ENCODE measurements at places on chromosomes 3 and 15.
A peak's percentile ranks its signal among the peaks of the same experiment; 100 is the strongest.

DNA sequence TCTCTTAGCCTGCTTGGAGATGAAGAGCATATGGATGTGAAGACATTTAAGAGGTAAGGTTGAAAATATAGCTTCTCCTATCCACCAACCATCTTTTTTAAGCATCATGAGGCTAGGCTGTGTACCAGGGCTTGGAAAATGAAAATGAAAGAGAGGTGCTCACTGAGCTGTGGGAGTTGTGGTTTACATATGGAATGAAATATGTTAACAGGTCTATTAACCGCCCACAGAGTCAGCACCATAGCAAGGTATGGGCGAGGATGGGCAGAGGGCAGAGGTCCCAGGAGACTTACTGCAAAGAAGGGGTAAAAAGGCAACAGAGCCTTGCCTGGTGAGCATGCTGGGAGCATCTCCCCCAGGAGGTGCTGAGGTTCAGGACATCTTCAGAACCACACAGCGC, 273.1 kb downstream of the GABRG3 start:
- DNase-seq, result no peak

DNA sequence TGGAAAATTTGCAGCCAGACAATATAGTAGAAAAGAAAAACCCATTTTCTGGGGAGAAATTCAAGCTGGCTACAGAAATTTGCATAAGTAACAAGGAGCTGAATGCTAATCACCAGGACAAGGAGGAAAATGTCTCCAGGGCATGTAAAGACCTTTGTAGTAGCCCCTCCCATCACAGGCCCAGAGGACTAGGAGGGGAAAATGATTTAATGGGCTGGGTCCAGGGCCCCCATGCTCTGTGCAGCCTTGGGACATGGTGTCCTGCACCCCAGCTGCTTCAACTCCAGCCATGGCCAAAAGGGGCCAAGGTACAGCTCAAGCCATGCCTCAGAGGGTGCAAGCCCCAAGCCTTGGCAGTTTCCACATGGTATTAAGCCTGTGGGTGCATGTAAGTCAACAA, 197.6 kb upstream of the POU1F1 start:
- DNase-seq, result no peak

DNA sequence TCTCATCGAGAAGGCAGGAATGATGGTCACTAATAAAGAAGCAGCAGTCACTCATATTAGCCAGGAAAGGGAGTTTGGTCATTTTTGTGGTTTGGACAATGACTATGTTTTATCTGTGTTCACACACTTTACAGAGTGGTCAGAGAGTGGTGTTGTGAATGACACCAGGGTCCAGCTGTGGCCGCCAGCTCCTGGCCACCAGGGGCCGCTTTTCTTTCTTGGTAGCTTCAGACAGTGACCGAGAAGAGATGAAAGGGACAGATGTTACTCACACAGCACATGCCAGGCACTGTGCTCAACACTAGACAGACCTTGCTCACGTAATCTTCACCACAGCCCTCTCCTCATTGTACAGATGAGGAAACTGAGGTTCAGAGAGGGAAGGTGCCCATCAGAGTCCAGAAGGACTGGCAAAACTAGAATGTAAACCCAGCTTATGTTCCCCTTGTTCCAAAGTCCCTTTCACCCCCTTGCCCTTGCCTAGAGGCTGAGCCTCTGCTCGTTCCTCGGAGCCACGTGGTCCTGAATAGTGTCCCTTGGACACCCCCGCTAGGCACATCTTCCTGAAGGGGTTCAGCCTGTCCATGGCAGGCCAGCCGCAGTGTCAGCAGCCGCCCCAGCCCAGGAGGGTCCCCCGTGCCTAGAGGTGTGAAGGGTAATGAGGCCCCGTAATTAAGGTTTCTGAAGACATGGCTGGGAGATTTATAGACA, 55.6 kb downstream of the CYP11A1 start:
- DNase-seq, result peak; percentile 68

DNA sequence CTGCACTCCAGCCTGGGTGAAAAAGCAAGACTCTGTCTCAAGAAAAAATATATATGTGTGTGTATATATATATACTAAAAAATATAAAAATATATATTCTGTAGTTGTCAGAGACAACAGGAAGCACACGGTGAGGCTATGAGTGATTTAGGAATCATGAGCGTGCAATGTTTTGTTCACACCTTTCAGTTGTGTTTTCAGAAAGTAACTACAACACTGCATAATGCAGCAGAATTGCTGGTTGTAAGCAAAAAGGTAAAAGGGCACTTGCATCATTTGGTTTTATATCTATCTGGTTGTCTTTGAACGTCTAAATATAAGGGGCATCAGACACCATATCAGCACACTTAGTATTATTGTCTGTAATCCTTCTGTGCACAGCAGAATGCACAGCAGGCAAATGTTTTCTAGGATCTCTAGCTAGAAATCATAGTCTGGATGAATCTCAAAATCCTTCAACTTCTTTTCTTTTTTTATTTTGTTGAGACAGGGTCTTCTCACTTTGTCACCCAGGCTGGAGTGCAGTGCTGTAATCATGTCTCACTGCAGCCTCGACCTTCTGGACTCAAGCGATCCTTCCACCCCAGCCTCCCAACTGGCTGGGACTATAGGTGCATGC, 44.8 kb downstream of the CCR3 start:
- no peak for DNase-seq

DNA sequence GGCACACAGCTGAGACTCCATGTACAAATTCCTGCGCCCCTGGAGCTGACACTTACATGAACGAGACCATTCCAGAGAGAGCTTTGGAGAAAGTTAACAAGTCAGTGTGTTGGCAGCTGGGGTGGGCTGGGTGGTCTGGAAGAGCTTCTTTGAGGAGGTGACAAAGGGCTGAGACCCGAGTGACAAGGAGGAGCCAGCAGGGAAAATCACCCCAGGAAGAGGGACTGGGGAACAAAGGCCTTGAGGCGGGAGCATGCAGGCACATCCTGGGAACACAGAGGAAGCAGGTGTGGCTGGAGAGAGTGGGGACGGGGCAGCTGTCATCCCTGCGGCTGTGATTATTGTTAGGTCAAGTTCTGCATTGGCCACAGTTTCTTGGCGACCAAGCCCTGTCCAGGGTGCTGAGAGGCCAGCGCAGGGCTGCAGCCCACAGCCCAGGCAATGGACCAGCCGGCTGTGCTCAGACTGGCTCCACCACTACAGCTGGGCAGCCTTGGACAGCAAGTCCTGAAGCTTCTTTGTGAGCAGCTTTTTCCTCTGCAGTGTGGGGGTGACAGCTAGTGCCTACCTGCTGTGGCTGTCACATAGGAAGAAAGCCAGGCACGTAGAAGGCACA, 34.2 kb upstream of the PRR23E start:
- peak; percentile 80 for DNase-seq

DNA sequence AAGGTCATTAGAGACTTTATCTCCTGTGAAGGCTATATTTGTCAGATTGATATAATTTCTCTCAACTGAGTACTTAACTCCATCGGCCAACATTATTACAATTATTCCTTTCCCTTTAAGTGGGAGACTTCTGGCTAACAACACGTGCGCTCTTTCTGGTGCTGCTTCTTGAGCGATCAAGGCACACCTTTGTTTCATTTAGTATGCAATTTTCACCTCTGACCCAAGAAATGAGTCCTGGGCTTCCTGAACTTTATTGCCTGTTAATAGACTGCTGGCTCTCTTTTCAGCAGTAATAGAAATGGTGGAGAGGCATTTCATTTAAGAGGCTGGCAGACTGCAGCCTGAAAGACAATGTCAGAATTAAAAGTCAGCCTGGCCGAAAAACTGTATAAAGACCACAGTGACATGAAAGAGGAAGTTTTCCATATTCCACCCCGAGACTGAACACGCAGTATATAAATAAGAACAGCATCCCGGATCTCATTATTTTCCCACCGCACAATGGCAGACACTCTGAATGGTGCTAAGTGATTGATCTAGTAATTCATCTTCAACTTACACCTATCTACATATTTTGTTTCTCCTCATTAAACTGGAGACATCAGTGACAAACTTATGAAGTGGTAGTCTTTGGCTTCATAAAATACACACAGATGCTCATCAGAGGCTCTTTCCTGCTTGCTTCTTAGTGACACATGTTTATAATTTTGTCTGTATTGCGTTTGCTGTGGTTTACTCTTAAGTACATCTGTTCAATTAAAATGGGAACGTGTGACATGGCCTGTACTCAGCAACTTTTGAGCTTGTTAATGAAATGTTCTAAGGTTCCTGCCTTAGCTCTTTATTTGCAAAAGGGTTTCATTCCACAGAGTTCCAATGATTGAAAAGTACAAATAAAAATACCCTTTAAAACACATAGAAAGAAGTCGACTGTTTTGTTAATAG, 299.9 kb downstream of the MECOM start:
- DNase-seq, result no peak

DNA sequence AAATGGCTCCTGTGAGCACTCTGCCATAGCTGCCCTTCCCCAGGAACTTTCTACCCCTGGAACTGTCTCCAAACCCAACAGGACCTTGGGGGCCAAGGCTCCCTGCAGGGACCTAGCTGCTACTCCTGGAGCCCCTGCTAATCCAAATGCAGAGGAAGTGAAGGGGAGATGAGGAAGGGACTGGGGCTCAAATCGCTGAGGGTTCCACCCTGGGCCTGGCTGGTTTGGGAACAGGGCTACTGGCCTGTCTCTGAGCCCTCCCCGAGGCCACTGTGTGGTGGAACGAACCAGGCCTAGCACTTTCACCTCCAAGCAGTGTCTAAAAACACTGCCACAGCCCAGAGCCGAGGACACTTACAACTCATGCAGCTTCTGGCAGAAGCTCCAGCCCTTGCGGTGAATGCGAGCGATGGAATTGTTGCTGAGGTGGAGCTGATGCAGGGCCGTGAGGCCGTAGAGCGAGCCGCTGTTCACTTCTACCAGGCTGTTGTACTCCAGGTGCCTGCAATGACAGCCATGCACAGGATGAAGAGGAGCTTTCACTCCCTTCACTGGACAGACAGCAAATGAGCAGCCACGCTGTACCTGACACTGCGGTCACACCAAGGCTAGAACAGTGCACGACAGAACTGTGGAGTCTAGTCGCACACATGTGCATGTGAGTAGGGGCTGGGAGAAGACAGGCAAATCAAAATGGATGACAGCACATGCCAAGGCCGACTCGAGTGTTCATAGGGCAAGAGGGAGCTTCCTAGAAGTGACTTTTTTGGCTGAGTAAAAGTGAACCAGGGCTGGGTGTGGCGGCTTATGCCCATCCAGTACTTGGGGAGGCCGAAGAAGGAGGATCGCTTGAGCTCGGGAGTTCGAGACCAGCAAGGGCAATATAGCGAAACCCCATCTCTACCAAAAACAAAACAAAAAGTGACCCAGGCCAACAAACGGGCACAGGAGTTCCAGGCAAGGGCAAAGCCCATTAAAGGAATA, 90.8 kb downstream of the LRIG1 start:
- no peak for DNase-seq

GRCh38 chr3:40294434-40294833, 15.1 kb upstream of the EIF1B start:
- no peak for DNase-seq

GRCh38 chr3:50357481-50357880, 1.8 kb downstream of the TMEM115 start:
- DNase-seq, result no peak

DNA sequence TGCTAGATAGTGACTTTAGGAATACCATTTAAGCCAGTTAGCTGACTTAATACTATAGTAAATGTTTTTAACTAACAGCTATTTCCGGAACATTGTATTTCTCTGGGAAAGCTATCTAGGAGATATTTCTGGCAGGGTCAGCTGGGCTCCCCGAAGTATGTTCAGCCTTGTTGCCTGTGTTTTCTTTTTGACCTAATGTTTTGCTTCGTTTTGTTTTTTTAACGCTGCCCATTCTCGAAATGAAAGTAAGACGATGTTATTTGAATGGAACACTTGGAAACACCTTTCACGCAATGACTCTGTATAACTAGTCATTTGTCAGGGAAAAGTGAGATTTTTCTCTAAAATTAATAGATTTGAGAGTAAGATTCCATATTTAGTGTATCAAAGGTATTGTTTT, 702.9 kb upstream of the NAALADL2 start:
- no peak for DNase-seq

DNA sequence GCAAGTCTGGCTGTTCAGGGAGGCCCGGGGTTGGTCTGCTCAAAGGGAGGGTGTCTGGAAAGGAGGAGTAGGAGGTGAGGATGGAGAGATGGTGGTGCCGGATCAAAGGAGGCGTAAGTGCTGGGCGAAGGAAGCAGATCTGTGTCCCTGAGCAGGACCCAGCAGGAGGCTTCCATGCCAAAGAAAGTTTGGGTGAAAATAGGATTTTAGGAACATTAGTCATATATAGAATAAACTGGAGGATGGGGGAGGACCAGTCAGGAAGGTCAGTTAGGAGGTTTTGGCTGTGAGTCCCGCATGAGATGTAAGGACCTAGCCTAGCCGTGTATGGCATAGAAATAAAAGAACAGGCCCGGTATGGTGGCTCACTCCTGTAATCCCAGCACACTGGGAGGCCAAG, 28.6 kb upstream of the VPS8 start:
- no peak for DNase-seq

GRCh38 chr3:164940745-164941144, 137.6 kb downstream of the SI start:
- DNase-seq, result no peak

GRCh38 chr3:24382647-24383046, 112.0 kb downstream of the THRB start:
- DNase-seq, result no peak

GRCh38 chr3:42743204-42743995, 29.7 kb downstream of the CCDC13 start:
- no peak for DNase-seq

DNA sequence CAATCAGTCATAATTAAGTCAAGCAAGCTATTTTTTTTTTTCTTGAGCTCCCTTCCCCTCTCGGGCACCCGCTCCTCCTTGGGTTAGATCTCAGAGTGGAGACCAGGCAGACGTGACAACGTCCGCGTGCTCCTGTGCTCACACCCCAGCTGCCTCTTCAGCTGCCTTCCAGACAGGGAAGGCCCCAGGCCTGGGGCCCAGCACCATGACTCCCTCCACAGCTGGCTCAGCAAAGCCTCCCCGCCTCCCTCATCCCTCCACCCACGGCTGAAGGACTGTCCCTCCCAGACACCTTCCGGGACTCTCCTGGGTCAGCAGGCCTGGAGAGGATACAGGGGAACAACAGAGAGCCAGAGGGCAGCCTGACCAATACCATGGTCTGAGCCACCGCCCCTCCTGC, 87.9 kb upstream of the LINGO1 start:
- no peak for DNase-seq

DNA sequence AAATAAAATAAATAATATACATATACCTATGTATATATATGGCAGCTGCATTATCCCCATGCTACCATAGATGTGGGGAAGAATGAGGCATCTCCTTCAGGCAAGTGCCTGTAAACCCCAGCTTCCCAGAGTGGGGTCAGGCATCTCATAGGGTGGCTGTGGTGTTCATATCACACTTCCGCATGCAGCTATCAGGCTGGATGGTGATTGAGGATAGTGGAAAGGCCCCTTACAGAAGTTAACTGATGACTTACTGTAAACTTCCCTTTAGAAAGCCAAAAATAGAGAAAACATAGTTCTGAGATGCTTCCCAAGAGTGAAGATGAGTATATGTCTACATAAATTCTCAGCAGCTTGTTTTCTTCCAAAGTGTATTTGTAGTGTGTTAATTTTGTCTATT, 3.5 kb upstream of the PP2D1 start:
- no peak for DNase-seq

DNA sequence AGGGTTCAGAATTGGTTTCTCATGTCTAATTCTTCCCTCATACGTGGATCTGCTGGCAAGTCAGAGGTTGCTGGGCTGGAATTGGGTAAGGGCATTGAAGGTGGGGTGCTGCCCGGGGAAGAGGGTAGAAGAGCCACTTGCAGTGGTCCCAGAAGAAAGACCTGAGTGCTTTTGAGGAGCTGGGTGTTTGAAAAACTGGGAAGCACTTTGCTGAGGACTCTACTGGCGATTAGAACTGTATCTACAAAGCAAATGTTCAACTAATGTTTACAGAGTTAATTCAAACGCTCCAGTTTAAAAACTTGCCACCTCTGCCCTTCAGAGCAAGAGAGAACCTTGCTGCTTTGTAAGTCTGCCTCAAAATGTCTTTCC, 21.9 kb downstream of the TRIM71 start:
- DNase-seq, result no peak

Data from AG20443 (cell line).